ENCODE measurements at places on chromosomes 2 and 18.

DNA sequence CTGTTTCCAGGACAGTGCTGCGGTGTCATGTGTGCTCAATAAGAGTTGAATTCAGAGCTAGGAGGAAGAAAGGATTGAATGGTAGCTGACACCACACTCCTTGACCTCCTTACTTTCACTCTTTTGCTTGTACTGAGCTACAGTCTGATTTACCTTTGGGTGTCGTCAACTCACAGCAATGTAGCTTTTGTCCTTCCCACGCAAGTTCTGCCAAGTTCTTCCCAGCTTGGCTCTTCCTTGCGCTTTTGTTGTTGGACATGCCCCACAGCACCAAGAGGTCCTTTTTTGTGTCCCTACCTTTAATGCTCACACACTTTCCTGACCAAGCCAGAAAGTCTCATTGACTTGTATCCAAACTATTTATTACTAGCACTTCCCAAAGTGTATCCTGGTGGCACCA lies 38.3 kb upstream of the ITGB6 start:
- DNase-seq, result no peak

- DNase-seq, result no peak
Measured at GRCh38 chr2:227870710-227871374, 589 bp upstream of the DAW1 start.

GRCh38 chr2:40451918-40452605 lies at the start of gene SLC8A1:
TSS of gene SLC8A1 (minus strand) at chr2:40452090.
- DNase-seq, result no peak

DNA sequence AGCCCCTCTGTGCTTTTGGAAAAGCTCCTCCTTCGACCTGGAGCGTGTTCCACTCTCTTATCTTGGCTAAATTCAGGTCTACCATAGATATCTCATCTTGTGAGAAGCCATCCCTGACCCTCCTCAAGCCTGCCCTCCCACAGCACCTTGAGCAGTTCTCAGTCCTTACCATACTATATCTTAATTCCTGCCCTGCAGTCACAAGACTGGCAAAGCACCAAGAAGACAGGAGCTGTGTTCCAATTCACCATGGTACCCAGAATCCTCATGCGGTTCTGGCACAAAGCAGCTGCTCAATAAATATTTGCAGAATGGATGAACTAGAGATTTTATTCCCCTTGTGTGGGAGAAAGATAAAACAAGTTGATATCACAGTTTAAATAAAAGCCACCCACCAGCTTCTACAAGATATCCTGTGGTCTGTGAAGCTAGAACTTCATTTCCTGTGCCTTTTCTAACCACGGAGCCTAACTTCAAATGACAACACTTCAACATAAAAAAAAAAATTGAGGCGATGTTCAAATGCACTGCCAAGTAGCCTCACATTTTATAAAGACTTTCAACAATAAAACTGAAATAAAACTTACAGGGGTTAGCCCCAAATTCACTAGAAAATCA lies 19.5 kb downstream of the MARCHF4 start:
- DNase-seq, result no peak

GRCh38 chr2:173458991-173459780 lies 104.5 kb downstream of the CDCA7 start:
- no peak for DNase-seq

GRCh38 chr2:143736904-143737303 lies 607.7 kb downstream of the ARHGAP15 start:
- no peak for DNase-seq

GRCh38 chr2:201070948-201071478 lies 458 bp downstream of the HYCC2 start:
- DNase-seq, result no peak

DNA sequence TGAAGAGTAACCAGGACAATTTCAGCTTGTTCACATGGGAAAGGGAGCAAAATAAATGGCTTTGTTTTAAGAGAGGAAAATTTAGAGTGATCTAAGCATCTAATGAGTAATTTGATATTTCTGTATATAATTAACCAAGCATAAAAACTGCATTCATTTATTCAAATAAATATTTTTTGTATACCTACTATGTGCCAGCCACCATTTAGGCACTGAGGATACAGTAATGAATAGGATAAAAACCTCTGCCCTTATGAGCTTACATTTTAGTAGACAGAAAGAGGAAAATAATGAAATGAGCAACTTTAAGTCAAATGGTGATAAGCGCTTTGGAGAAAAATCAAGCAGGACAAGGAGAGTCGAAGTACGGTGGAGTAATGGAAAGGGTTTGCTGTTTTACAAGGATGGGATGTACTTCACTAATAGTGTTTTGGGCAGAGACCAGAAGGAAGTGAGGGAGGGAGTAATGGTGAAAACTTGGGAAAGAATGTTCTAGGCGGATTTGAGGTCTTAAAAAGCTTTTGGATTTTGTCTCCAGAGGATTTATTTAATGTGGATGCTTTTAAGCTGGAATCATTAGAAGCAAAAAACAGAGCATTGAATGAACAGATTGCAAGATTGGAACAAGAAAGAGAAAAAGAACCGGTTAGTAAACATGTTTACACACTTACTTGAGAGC lies 17.4 kb downstream of the NDC80 start:
- DNase-seq, result no peak

- no peak for DNase-seq
Measured at GRCh38 chr2:236113425-236113824, 54.8 kb downstream of the GBX2 start.

- DNase-seq, result no peak
Measured at GRCh38 chr2:11775384-11775783, 29.0 kb downstream of the LPIN1 start.

- no peak for DNase-seq
Measured at GRCh38 chr2:8677646-8678592, 3.9 kb upstream of the ID2 start.

DNA sequence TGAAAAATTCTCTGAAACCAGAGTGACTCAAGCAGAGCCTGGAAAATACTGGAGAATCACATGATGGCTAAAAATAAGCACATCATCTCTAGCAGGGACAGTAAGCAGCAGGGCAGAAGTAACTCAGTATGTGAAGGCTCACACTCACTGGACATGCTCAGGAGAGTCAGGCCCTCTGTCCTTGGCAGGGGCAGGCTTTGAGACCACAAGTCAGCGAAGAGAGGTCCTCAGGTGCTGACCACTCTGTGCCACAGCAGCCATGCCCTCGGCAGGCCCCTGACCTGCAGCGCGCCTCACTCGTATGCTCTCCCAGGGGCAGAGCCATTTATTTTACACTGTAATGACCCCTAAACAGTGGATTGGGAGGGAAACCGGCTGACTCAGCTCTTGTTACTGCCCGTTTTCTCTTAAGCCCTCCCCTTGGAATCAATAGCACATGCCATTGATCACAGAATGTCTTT lies 76.8 kb downstream of the MAPRE2 start:
- peak; percentile 81 for DNase-seq

DNA sequence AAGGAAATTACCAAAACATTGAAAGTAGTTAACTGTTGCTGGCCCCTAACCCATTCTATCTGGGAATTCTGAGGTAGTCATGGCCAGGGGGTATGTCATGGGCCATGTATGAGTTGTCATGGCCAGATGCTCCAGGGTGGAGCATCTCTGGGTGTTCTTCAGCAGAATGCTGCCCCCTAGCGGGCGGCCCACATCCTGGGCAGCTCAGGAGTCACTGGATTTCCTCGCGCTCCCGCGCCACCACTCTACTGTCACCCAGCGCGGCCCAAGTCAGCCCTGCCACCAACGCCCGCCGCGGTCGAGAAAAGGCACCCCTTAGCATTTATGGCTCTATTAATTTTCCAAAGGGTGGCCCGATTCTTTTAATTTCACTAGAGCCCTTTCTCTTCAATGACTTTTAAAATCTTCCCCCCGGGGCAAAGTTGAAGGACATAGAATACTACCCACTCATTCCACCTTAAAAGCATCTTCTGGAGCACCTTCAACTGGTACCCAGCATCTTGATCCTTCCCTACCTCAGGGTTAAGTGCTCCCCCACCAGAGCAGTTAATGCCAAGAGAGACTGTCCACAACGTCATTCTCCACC lies 41.6 kb downstream of the PKDCC start:
- no peak for DNase-seq

DNA sequence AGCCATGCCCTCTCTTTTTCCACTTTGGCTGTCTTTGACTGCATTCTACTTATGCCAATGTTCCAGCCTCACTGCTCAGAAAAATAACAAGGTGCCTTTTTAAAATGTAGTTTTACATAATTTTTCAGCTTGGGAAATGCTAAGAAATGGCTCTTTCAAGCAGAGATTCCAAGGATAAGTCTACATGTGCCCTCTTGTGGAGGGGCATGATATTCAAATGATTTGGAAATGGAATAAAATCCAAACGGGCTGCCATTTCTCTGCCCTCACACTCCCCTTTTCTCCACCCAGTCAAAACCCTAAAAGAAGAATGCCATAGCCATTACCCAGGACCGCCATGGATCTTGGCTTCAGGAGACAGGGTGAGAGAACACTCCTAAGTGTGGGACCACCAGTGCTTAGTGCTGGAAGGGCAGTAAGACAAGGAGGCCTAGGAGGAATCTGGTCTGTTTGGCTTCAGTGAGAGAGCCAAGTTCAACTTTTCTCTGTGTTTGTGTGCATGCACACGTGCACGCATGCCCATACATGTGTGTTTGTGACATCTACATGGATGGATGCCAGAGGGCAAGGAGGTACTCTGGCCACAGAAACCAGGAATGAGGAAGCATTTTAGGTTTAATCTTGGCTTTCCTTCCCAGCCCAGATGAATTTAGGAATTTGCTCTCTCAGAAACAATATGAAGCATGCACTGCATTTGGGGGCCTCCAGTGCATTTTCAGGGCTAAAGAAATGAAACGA lies 174.0 kb upstream of the SLC14A2 start:
- no peak for DNase-seq

DNA sequence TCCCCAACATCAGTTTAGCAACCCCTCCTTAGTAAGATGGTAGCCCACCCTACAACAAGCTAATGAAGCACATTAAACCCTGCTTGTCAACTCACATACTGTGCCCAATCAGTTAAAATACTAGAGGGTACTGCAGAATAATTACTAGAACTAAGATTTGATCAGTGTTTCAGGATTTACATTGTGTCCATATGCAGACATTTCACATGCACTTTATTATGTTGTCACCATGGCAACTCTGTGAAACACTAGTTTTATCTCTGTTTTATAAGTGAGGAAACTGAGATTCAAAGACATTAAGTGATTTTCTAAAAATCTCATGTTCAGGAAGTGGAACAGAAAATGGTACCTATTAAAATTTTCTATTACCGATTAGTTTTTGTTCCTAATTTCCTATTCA lies 61.7 kb downstream of the CYBRD1 start:
- DNase-seq, result no peak

GRCh38 chr18:74569401-74569800 lies 28.3 kb upstream of the ZNF407 start:
- DNase-seq, result no peak

- no peak for DNase-seq
Measured at GRCh38 chr2:130390460-130391057, 34.7 kb downstream of the PTPN18 start.

DNA sequence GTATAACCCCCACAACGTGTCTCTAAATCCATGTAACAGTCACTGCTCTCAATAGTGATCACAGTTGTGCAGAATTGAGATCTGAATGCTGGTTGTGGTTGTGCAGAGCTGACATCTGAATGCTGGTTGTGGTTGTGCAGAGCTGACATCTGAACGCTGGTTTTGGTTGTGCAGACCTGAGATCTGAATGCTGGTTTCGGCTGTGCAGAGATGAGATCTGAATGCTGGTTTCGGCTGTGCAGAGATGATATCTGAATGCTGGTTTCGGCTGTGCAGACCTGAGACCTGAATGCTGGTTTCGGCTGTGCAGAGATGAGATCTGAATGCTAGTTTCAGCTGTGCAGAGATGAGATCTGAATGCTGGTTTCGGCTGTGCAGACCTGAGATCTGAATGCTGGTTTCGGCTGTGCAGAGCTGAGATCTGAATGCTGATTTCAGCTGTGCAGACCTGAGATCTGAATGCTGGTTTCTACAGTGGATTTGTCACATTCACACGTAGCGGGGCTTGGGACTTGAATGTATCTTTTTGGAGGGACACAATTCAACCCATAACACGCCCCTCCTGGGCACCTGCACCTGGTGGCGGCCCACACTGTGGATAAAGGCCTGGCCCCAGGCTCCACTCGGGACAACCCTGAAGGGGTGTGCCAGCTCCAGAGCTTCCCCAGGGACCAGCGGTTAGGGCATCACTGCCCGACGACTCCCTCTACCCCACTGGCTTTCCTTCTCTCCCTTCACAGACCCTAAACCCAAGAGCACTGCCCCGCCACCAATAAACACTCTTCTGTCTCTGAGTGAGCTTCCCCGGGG lies 51.1 kb upstream of the SLC66A3 start:
- no peak for DNase-seq

DNA sequence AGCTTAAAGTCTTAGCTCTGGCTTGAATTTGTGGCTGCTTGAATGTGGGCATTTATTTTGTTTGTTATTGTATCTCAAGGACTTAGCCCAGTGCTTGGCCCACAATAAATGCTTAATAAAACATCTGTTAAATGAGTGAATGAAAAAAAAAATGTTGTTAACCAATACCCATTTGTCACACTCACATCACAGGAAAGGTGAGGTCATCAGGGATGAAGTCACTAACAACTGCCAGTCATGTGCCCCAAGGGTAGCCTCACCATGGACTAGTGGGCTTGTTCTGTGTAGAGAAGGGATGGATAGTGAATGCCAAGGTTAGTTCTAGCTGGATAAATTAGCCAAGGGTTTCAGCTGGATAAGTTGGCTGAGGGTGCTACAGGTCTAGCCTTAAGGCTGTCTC lies 3.0 kb downstream of the NRBP1 start:
- no peak for DNase-seq

GRCh38 chr2:150376553-150377335 lies 110.7 kb downstream of the RND3 start:
- no peak for DNase-seq

DNA sequence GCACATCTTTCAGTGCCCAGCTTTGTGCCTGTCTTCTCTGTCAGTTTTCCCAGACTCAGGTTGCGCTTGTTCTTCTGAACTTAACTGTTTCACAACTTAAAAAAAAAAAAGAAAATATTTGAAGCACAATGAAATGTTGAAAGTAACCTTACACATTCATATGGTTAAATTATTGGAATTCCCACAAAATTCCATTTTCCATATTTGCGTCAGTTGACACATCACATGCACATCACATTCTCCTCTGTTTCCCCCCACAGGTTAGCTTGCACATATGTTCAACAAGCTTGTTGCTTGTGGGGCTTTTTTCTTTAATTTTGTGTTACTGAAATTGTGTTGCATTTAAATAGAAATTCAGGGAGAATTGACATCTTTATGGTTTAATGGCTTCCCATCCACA lies 8.3 kb downstream of the MYO1B start:
- no peak for DNase-seq

DNA sequence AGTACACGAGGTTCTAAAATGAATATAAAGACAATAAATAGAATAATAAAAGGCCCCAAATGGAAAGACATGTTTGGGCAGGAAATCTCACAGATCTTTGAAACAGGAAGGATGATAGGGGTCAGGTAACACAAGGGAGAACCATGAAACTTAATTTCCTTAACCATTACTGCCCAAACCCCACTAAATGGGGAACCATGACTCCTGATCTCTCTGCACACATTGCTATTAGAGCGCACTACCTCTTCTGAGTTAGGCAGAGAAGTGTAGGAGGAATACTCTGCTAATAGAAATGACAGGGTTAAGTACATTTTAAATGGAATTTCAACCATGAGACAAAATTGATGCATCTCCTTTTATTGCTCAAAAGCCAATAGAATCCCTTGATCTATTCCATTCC lies 213.7 kb upstream of the SETBP1 start:
- DNase-seq, result no peak
